ENCODE measurements at places on chromosomes 7 and 10.

DNA sequence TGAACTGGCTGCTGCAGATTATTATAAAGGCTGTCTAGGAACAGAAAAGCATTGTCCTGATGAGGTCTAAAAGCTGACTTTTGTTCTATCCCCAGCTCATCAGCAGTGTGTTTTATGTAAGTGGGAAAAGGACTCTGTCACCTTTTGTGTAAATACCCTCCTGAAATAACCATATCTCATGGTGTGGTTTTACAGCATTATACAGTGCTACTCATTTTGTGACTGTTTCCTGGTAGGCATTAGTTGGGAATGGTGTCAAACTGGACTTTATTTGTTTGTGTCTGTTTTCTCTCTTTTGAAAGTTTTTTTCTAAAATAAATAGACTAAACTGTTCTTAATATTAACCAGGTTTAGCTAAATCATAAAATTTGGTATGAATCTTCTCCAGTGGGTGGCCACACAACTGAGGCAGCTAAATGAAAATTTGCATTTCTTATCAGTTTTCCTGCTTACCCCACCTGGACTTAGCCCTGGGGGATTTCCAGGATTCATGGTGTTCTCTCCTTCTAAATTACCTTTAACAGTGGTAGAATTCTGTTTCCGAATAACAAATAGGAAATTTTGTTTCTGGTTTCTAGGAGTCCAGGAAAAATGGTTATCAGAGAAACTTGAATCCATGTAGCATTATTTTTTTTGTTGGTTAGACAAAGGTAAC is 140.9 kb downstream of the LHFPL3 start:
- DNase-seq, result no peak

DNA sequence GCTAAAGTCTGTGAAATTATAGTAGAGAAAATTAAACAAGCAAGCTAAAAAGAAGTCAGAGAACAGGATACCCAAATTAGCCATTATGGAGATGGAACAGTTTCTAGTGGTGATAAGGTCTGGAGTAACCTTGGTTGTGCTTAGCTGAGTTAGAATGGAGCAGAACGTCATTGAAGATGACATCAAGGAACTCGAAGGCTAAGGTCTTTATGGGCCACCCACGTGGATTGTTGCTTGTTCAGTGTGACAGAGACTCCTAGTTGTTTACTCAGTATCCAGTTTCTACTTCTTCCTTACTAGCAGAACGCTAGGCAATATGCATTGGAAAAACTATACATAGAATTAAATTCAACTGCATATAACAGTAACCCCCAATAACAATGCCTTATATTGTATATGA is 39.7 kb downstream of the AHCYL2 start:
- no peak for DNase-seq

DNA sequence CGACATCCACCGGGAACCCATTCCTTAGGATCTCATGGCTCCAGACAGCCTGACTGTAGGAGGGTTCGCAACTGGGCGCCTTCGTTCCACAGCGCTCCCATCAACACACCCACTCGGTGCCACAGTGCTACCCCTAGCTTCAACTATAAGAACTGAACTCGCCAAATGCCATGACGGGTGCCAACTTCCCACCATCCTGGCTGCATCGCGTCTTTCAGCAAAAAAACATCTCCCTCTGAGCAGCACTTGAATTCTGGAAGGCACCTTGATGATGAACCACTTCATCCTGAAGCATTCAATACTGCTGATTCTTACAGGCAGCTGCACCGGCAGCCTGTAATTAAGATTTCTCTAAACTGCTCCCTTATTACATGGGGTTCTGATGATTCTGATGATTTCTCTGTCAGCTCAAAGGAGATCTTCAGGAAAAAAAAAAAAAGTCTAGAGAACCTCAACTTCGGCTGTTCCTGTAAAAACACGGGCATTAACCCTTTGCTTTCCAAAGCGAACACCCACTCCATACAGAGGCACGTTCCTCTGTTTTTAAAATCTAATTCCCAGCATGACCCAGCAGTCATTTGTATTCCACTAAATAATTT is 1.3 kb downstream of the CYTH3 start:
- DNase-seq, result peak; percentile 63

GRCh38 chr10:13450069-13450468 is 78.7 kb downstream of the BEND7 start:
- DNase-seq, result peak; percentile 35

DNA sequence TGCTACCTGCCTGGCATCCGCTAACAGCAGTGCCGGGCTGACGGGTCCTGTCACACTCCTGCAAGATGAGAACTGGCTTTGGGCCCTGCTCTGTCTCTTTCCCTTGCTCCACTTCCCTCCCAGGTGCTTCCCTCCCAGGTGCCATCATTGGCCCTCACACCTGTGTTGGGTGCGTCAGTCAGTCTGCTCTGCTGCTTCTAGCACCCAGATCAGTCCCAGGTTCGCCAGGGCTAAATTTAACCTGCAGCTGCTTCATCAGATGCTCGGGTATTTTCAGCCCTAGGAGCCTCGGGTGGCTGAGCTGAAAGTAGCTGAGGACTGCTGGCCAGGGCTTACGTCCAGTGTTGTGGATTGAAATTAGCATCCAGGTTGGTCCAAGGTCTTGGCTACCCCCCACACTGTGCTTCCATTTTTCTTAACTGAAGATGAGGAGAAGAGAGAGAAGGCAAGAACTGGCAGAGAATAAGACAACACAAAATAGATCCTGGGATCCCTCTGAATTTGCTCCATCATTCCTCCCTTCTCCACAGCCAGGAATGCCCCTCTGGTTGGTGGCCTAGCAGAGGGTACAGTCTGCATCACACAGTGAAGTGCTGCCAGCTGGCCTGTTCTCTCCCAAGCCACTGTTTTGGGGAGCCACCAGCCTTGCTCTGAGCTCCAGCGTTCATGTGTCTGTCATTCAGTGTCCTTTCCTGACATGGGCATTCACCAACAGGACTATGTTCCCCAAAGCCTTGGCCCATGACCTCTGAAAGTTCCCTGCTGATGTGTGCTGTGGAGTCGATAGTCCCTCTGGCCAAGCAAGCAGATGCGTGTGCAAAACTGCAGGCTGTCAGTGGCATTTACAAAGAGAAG is 65.9 kb upstream of the SYPL1 start:
- no peak for DNase-seq

DNA sequence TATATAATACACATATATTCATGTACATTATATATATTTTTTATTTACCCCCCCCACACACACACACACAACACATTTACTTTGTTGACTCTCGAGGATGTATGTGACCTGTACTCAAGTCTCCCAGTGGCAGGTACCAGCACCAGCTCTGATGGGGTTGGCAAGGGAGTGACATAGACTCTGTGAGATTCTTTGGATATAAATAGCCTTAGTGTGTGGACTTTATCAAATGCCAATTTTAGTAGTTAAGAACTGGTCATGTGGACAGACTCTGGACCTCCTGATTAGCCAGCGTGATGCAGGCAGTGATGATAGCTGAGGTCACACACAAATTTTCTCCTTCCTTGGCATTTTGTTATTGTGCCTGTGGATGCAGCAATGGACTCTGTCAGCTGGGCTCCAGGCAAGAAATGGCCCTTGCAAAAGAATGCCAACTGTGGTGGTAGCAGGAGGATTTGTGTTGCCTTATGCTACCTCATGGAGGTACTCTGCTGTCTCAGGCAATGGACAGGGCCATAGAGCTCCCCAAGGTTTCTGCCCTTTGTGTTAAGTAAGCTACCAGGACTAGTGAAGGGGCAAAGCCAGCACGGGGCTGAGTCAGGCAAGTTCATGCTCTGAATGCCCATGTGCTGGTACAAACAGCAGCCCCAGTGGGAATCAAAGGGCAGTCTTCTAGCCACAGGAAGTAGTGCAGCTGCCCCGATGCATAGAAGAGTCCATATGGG is 224.6 kb upstream of the ZWINT start:
- no peak for DNase-seq

DNA sequence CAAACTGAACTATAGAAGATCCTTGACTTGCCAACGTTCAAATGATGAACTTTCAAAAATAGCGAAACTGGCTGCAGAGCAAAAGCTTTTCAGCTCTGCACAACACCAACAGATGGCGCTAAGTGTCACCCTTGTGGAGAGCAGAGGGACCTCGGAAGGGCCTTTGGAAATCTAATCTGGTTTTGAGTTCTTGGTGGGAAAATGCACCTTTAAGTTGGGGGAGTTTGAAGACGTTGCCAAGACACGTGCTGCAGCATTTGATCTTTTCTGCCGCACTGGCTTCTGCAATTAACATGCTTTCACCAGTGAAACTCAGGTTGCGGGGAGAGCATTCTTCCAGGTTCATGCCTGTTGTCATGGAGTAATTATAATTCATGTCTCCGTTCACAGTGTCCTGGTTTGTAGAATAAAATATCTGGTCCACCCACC is 26.3 kb upstream of the WDR11 start:
- DNase-seq, result peak; percentile 13

- DNase-seq, result no peak
Observed at GRCh38 chr10:8034466-8035005, 20.0 kb upstream of the GATA3 start.

- DNase-seq, result no peak
Observed at GRCh38 chr10:15265558-15265957, 97.1 kb upstream of the NMT2 start.

DNA sequence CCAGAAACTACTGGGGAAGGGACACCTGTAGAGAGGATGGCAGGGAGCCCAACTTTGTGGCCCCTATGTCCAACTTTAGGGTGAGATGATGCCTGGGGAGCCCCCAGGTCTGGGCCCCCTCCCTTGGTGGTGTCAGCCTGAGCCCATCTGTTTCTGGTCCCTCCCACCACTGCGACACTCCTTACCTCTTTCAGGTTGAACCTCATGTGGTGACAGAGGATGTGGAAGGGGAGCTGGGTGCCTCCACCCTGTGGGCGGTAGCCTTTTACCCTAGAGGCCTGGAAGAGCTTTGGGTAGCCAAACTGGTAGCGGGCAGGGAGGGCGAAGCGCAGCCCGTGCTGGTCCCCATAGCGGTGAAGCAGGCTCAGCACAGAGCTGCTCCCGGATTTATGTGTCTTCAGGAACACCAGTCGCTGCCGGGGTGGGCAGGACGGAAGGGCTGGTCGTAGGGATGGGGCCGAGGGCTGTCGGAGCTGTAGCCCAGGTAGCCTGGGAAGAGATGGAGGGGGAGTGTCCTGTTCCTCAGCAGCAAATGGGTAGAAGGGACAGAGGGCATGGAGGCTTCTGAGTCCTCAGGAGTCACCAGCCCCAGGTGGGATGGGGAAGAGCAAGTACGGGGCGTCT is 2.0 kb downstream of the GAL3ST4 start:
- no peak for DNase-seq

- no peak for DNase-seq
Observed at GRCh38 chr10:32156031-32156495, 99.8 kb upstream of the KIF5B start.

DNA sequence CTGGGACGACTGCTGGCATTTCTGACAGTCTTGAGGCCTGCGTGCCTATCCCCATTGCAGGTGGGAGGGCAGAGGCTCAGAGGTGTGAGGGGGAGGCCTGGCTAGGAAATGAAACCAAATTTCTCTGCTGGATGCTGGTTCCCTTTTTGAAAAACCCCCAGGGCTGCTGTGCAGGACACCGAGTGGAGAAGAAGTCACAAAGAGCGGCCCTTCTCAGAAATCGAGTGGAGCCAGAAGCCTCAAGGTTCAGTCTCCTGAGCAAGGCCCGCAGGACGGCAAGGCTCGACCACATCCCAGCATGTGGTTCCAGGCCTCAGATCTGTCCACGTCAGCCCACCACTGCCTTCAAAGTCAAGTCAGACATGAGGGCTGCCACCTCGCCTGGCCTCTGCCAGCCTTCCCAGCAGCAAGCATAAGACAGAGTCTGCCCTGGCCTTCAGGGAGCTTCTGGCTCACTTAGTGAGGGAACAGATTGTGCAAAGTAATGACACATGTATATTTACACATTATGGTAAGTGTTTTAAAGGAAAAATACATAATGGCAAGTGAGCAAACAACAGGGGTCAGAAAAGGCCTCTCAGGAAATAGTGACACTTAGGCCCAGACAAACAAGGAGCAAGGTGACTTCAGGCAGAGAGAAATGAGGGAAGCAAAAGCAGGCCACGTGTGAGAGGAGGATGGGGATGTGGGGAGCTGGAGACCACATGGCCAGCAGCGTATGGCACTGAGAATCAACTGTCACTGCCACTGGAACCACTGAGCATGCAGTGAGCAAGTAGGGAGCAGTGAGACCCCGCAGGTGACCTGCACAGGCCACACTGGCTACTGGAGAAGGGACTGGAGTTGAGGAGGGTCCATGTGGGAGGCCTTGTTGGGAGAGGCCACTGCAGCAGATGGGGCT is 86.7 kb downstream of the ARHGAP22 start:
- no peak for DNase-seq

DNA sequence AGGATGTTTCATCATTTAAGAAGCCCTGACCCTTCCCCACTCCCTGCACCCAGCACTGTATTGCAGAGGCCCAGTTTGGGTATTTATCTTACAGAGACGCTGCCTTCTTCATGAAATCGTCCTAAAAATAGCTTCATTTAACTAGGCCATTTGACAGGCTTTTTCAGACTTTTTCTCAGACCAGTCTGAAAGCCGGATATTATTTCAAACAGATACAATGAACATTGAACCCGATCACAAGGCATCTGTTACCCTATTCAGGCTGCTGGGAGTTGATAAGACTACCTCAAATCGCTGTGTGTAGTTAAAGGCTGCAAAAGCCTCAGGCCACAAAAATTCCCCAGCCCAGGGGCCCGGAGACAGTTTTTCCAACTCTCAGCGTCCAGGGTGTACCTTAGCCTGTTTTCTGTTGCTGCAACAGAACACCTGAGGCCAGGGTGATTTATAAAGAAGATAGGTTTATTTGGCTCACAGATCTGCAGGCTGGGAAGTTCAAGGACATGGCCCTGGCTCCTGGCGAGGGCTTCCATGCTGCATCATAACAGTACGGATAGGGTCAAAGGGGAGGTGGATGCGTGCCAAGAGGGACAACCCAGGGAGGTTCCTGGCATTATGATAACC is 130.7 kb upstream of the SH2B2 start:
- no peak for DNase-seq

DNA sequence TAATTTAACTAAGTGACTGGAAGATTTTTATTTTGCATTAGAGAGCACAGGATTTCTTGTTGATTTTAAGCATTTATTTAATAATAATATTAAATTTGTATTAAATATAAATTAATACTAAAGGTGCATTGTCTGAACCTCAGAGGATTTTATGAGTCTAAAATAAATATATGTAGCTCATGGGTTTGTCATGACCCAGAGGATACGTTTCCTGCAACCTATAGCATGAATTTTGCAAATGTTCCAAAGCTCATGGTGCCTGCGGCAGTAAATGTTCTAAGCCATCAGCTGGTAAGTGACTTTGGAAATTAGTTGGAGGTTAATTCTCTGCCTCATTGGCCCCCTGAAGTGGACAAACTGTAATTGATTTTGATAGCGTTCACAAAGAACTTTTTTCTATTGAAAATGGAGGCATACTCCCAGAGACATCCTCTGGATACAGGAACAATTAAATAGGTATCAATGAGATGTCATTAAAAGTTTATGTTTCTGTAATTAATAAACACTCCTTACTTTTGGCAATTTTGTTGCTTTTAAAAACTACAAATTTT is 397.4 kb downstream of the ANKRD7 start:
- DNase-seq, result no peak

Measured in HFFc6 (cell line).